ENCODE measurements at places on chromosomes 12 and 14.

DNA sequence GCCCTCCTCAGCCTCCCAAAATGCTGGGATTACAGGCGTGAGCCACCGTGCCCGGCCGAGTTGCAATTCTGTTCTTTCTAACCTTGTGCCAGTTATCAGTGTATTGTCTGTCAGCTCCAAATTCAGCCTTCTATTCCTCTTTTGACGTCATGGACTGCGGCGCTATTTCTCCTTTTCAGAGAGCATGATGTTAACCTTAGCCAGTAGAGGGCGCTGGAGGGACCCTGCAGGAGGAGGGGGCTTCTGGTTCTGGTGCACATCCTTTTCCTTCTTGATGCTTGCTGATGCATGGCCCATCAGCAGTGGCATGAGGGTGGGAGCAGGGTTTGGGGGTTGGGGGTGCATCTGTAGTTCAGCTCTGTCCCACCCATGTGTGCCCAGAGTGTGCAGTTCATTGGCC lies 179.3 kb upstream of the RMST start:
- DNase-seq: no peak

GRCh38 chr12:16583969-16584745 lies 21.8 kb downstream of the LMO3 start:
- no peak for DNase-seq

DNA sequence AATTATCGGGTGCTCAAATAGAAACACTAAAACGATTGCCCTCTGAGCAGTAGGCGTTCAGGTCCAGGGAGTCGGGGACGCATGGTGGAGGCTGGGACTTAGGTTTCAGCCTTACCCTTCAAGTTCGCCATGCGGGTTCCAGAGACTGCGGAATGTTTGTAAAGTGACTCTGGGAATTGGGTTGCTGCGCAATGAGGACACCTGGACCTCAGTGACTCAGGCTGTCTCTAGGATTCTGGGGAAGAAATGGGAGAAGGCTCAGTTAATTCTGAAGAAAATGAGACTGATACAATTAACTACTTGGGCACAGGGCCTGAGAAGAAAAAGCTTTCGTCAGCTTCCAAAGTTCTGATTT lies 1.1 kb downstream of the LGALS3 start:
- DNase-seq: no peak

- no peak for DNase-seq
Observed at GRCh38 chr14:79557309-79557708, 654.0 kb downstream of the DIO2 start.

DNA sequence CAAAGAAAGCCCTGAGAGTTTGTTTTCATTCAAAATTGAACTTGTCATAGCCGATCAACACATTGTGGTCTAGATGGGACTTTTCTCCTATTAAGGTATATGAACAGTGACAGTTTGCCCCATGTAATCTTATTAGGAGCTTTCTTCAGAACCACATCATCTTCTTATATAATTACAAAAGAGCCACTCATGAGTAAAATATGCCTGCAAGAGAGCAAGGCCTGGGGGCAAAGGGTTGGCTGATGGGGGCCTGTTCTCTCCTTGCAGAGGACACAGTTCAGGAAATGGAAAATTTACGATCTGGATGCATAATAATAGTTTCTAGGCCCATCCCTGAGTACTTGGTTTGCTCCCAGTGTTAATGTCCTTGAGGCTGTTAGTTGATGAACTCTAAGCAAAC lies 87.8 kb downstream of the FLRT2 start:
- no peak for DNase-seq

DNA sequence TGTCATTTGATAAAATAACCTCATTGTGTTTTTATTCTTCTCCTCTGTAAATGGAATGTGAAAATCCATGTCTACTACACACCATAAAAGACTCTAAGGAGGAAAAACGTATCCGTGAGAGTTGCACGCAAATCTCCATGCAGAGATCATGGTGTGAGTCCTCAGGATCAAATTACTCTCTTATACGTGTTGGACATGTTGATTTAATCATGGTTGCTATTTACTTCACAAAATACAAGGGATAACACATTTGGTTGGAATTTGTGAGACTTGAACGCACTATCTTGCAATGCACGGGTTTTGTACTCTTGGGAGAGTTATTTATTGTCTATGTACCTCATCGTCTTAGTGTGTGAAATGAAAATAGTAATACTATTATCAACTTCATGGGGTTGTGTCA lies 128.0 kb upstream of the RASSF8 start:
- no peak for DNase-seq

- no peak for DNase-seq
Observed at GRCh38 chr12:79681008-79681590, 9.7 kb downstream of the PAWR start.

Measured in coronary artery (tissue), 2 donors.